ENCODE measurements at places on chromosomes 1 and 21.
A peak's percentile ranks its signal among the peaks of the same experiment; 100 is the strongest.

GRCh38 chr1:162285149-162285561 lies 91.5 kb downstream of the SPATA46 start:
- peak; percentile 14 for DNase-seq

DNA sequence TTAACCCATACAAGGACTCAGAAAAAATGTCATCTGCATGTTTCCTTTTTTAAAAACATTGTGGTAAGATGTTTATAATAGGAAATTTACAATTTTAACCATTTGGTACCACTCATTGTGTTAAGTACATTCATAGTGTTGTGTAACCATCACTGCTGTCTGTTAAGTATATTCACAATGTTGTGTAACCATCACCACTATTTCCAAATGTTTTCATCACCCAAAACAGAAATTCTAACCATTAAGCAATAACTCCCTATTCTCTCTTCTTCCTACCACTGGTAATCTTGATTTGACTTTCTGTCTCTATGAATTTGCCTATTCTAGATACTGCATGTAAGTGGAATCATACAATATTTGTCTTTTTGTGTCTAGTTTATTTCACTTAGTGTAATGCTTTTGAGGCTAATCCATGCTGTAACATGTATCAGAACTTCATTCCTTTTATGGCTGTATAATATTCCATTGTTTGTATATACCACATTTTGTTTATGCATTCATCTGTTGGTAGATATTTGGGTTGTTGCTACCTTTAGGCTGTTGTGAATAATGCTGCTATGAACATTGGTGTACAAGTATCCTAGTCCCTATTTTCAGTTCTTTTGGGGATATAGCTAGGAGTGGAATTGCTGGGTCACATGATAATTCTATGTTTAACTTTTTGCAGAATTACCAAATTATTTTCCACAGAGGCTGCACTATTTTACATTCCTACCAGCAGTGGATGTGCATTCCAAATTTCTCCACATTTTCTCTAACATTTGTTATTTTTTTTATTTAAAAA lies 14.1 kb downstream of the HIPK1 start:
- no peak for DNase-seq

- DNase-seq = no peak
Observed at GRCh38 chr1:30753660-30754123, 3.9 kb downstream of the LAPTM5 start.

DNA sequence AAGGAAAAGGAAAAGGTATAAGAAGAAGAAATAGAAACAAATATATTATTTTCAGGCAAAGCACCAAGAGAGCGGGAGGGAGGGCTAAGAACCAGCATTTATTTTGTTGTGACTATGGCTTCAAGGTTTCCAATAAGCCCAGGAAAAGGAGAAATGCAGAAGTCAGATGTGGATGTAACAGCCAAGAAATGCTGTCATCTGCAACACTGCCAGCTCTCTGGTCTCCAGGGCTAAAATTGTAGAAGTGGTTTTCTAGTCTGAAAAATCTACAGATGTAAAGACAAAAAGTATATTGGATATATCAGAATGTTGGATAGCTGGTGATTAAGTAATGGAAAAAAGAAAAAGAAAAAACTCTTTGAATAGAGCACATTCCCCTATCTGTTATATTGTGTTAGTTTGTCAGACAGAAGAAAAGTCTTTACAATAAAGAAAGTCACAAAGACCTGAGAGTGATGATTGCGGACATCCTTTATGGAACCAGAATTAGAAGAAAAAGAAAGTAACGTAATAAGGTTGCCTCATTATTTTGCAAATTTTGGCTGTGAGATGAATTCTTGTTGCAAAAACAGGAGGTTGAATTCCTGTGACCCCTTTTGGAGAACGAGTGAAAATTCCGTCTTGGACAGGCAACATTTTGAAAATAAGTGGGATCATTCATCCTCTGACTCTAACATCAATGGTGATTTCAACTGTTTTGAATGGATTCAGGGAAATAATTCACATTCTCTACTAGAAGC lies 938.1 kb downstream of the TTLL7 start:
- DNase-seq = no peak

GRCh38 chr1:4137621-4138415 lies 237.7 kb upstream of the C1orf174 start:
- DNase-seq = no peak

DNA sequence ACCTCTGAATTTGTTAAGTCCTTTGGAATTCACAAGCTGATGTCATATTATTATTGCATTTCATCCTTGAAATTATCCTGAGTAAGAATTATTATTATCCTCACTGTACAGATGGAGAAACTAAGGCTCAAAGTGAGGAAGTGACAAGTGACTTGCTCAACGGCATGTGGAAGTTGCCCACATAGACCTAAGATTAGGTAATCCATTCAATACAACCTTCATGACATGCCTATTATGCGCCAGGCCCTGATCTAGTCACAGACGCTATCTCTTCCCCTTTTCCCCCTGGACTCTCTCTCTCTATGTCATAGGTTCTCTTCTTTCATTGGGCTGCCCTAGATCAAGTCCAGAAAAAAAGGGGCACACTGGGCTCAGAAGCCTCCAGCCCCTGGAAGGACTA lies 84.9 kb upstream of the KCNK2 start:
- no peak for DNase-seq

DNA sequence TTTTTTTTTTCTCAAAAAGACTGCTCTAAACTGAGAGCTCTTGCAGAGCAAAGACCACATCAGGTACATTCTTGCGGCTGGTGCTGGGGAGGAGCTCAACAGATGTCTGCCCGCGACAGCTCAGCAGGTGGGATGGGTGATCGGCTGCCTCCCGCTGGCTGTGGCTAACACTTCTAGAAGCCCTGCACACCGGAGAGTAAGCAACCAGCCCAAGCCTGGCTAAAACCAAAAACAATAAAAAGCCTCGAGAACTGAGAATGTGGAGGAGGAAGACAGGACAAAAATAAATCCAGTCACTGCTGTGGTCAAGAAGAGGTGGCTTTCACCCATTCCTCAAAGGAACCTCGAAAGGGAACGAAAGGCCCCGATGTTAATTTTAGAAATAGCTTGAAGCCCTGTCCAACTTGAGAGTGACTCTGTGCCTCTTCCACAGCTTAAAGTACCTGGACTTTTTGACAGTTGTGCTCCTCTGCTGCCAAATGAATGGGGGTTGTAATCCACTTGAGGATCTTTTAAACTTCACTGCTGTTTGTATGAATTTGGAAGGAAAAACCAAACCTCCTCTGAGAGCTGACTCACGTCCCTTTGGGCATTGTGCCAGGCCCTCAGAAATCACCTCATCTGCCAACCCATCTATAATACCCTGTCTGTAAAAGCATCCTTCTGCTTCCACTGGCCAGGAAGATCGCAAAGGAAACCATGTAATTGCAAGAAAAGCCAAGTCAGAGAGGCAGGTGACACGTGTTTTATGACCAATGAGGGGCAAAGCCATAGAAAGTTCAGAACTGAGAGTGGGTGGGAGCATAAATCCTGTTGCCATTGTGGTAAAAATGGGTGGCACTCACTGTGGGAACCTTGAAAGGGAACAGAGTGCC lies 78.6 kb downstream of the KCNN3 start:
- DNase-seq = no peak

- DNase-seq = peak; percentile 52
Observed at GRCh38 chr1:116855773-116856201, 53.9 kb upstream of the PTGFRN start.

GRCh38 chr1:168520052-168520751 lies 23.6 kb downstream of the XCL2 start:
- no peak for DNase-seq

DNA sequence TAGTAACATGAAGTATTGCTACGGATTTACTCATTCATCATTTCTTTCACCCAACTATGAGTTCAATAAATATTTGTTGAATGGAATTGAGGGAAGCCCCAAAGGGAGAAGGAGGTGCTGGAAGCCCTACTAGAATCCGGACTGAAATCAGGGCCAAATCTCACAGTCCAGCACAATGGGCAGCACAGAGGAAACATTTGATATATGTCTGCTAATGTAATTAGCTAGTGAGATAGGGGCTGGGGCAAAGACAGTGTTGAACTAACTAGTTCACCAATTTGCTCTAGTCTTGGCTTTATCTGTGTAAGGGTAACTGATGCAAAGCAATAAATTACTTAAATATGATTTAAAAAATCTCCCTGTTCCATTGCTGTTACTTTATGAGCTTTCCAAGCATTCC lies 26.1 kb upstream of the SLC30A1 start:
- no peak for DNase-seq

GRCh38 chr1:18736958-18737357 lies 106.3 kb downstream of the PAX7 start:
- DNase-seq = no peak

GRCh38 chr1:58893257-58893869 lies 109.5 kb upstream of the JUN start:
- DNase-seq = no peak

- DNase-seq = no peak
Observed at GRCh38 chr21:45699251-45699942, 55.9 kb downstream of the PCBP3 start.

- DNase-seq = no peak
Observed at GRCh38 chr1:59212706-59213105, 84.2 kb upstream of the FGGY start.

- DNase-seq = no peak
Observed at GRCh38 chr1:193614817-193615216, 428.4 kb upstream of the B3GALT2 start.

DNA sequence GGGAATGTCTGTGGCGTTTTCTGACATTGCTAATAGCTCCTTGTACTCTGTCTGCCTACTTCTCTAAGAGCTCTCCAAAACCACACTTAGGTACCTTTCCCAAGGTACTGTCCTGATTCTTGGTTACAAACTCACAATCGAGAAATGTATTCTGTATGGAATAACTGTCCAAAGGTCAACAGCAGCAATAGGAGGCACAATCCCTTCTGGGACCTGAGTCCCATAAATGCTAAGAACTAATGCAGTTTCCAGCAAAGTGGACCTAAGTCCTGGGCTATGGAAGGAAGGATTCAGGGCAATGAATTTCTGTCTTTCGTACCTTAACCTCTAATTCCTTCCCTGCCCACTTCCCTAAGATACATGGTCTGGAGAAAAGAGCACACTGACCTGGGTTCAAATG lies 59.7 kb downstream of the DMAP1 start:
- DNase-seq = no peak

DNA sequence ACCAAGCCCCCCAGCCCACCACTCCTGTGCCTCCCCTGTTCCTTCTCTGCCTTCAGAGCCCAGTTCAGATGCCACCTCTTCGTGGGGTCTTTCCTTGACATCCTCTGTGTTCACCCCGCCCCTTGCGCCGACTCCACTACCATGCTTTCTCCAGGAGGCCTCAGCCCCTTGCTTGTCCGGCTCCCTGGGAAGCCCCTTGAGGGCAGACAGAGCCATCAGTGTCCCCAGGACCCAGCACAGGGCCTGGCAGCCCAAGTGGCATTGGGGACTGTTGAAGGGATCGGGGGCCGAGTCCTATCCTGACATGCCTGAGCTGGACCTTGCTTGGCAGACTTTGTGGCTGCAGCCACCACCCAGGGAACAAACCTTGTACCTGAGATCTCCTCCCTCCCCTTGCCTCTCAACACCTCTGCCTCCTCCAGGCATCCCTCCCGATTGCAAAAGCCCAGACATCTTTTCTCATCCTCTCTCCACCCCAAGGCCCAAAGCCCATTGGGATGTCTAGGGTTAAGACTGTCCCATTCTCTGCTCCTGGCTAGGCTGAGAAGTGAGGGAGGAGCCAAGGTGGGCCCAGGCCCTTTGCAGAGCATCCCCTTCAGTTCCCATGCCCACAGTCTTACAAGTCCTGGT lies 3.4 kb downstream of the CLDN19 start:
- DNase-seq = no peak

DNA sequence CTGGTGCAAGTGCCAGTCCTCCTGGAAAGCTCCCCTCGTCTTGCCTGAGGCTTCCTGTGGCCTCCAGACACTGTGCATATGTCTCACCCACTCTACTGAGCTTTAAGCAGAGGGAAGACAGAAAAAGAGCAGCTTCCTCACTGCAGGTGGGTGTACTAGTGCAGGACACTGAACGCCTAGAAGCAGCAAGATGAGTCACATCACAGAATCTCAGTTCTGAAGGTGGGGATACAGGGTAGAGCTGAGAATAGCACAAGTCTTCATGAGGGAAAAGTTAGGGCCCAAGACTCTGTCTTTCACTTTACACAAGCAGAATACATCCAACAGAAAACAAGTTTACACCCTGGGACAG lies 37.4 kb downstream of the PCAT6 start:
- DNase-seq = no peak

- DNase-seq = no peak
Observed at GRCh38 chr1:159532922-159533321, 2.9 kb downstream of the OR10J5 start.
